ENCODE measurements at places on chromosomes 12 and 14.

DNA sequence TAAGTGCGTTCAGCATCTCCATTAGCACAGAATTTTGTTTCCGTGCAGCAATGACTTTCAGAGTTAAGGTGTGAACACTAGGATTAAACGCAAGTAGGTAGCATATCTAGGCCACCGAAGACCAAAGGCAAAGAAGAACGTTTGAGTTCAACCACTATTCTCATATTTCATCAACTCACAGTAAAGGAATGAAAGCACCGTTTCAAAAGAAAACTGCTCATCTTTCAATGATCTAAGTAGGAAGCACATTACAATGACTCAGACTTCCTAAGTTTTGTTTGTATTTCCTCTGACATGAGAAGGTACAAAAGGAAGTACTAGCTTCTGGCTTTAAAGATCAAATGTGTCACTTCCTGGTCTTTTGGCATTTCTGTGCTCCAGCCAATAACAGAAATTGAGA, 57.6 kb downstream of the ACADS start:
- peak; percentile 28 for DNase-seq

GRCh38 chr12:81176796-81177195, 98.9 kb downstream of the ACSS3 start:
- DNase-seq, result no peak

- no peak for DNase-seq
Observed at GRCh38 chr14:63432888-63433552, 110.2 kb downstream of the PPP2R5E start.

- no peak for DNase-seq
Observed at GRCh38 chr12:100778967-100779590, 15.5 kb upstream of the ANO4 start.

GRCh38 chr12:64064706-64065105, 157.4 kb downstream of the KICS2 start:
- no peak for DNase-seq

- no peak for DNase-seq
Observed at GRCh38 chr12:114851981-114852380, 168.0 kb upstream of the TBX3 start.

- no peak for DNase-seq
Observed at GRCh38 chr14:61368781-61369453, 47.5 kb downstream of the PRKCH start.

GRCh38 chr14:90604356-90604755, 207.5 kb downstream of the CALM1 start:
- no peak for DNase-seq

DNA sequence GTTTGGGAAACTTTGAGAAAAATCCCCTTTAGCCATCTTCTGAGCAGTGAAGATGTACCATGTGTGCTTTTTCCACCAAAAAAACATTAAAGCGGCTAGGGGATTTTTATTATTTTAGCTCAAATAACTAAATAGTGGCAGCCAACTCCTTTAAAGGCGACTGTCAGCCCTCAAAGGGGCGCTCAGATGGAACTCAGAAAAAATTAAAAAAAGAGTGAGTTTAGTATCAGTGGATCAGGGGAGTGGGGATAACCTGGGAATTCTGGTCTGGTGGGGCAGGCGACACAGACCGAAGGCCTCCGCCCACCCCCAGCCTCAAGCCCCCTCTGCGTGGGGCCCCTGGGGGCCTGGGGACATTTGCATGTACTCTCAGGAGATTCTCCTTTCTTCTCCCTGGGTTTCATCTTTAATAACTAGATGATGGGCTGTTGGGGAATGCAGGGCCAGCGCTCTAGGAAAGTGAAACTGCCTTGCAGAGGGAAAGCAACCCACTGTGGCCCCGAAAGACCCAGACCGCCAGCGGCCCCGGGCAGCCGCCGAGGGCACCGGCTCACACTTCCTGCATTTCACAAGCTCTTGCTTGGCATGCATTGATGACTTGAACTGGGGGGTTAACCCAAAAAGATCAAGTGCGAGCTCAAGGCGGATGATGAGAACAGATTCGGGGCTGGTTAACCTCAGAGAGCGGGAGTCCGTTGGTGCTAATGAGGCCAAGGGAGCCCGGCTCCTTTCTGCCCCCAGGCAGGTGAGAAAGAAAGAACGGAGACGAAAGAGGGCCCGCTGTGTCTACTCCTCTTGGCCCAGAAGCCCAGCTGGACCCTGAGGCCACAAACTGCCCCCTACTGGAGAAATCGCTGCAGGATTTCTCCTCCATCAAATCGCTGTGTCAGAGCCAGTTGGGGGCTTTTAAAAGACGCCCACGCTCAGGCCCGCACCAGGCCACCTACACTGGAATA, 7.3 kb upstream of the BATF start:
- peak; percentile 45 for DNase-seq

DNA sequence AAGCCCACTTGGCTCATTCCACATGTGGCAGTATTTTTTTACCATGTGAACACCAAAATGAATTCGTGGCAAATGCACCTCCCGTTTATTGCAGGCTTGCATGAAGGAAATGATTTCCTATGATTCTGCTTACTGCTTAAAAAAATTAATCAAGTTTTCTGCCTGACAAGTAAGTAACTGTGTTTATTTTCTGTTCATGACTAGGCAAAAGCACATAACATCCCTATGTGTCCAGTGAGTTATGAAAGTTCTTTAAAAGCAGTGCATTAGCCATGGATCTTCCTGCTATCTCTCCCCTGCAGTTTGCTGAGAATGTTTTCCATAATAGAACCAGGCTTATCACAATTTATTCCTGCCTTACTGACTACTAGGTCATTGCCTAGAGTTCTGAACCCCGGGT, 20.4 kb downstream of the GPR65 start:
- no peak for DNase-seq

GRCh38 chr14:104930526-104931303, 6.0 kb downstream of the PLD4 start:
- no peak for DNase-seq

DNA sequence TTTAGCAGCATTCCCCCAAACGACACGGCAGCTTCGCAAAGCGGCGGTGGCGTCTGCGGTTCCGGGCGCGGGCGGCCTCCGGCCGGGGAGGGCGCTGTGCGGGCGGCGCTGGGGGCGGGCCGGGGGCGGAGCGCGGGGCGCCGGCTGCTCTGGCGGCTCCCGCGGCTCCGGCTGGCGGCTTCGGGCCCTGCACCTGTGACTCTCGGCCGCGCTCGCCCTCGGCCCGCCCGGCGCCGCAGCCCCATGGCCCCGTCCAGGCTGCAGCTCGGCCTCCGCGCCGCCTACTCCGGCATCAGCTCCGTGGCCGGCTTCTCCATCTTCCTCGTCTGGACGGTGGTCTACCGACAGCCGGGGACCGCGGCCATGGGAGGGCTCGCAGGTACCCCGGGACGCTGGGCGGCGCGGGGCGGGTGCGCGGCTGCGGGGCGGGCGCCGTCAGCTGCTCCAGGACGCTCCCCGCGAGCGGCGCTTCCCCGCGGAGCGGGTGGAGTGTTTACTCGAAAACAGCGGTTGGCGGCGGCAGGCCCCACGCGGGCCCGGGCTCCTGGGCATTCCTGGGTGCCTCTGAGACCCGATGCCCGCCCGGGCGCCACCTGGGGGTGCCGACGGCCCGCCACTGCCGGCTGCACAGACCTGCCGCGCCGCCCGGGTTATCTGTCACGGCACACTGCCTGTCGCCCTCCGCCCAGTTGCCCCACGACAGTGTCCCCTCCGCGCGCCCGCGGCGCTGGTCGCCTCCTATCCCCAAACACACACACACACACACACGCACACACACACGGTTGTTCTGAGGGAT, at the start of gene SLC48A1:
TSS of gene SLC48A1 (plus strand) at position 177 of the 796 bp plus-strand sequence. CDS start at position 244, 67 bp downstream.
- peak; percentile 39 for DNase-seq

- DNase-seq, result no peak
Observed at GRCh38 chr14:90739318-90740068, 76.7 kb downstream of the TTC7B start.

GRCh38 chr12:27449893-27450534, 3.5 kb downstream of the SMCO2 start:
- no peak for DNase-seq

GRCh38 chr12:80056232-80056631, 43.1 kb upstream of the OTOGL start:
- DNase-seq, result no peak

- no peak for DNase-seq
Observed at GRCh38 chr12:23474438-23474976, 475.0 kb downstream of the SOX5 start.

- DNase-seq, result no peak
Observed at GRCh38 chr12:40650038-40650704, 42.1 kb upstream of the CNTN1 start.

- DNase-seq, result no peak
Observed at GRCh38 chr12:89859508-89860220, 151.0 kb upstream of the ATP2B1 start.

DNA sequence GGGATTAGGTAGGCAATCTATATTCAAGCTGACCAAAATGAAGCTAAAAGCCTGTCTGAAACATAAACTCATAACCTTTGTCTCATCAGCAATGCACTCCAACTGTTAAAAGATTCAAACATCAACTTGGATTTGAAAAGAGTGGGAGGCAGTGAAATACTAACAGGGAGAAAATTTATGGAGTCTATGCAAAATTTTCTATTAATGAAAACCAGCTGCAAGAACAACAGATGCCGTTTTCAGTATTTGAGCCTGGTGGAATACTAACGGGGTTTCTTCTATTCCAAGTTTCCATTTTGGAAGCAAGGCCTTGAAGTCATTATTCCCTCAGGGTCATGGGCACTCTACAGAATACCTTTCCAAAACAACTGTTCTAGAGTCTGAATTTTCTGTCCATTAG, 88.3 kb downstream of the LRP6 start:
- DNase-seq, result no peak

DNA sequence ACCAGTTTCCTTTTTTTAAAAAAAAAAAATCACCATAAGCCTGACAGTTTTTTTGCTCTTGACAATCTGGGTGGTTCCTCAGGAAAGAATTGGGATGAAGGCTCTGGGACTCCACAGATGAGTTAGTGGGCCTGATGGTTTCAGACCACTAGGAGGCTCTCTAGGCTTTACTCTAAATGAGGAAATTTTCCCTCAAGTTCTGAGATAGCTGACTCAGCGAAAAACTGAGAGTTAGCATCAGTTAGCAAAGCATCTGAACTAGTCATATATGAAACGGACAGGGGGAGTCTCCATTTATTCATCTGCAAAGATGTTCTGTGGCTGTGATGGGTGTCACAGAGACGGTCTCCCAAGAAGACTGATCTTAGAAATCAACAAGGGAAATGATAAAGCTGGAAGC, 314.3 kb upstream of the OR4E1 start:
- DNase-seq, result no peak

DNA sequence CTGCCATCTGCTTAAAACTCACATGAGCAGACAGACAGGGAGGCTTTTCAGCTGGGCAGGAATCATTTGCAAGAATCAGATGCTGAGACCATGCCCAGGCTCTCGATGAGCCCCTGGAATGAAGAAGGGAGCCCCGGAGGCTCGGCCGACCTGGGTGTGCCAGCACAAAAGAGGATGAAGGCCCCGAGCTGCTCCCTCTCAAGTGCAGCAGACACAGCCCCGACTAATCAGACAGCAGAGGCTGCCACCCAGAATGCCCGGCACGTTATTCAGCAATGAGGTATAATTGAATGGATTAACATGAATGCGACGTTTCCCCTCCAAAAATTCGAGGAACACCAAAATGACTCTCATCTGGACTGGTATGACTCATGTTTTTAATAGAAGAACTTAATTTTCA, 58.9 kb downstream of the BCL11B start:
- DNase-seq, result no peak

DNA sequence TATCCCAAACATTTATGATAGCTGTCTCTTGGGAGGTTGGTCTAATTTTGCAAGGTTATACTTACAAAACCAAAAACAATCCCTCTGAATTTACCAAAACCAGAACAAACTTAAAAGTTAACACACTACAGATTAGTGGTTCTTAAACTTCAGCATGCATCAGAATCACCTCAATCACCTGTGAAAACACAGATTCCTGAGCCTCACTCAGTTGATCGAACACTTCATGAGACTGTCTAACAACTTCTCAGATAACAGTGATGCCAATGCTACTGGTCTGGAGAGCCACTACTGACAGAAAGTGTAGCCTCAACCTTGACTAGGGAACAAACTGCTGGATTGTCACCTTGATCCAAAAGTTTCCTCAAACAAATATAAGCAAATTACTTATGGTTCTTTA, 44.2 kb downstream of the ATP2B1 start:
- DNase-seq, result no peak

DNA sequence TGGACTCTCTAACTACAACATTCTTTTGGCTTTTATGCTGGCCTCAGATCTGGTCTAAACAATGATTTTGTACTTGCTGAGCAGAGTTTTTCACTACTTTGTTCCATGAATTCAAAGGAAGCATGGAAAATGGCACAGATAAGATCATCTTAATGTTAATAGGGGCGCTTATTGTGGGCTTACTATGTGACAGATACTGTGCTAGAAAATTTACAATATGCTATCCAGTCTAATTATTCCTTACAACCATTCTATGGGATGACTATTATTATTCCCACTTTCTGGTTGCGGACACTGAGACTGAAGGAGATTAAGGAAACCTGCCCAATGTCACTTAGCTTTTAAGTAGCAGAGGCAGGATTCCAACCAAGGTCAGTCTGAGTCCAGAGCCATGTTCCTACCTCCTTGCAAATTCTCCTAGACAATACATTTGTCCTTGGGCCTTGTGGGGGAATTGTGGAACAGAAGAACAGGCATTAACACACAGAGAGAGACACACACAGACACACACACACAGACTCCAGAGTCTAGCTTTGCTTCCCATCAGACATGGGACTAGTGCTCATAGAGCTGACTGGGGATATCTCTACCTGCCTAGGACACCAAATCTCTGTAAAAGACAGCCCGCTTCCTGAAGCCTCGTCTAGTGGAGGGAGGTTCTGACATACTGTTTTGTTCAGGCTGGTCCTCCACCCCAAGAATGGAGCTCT, 107.7 kb downstream of the SLC38A1 start:
- no peak for DNase-seq

DNA sequence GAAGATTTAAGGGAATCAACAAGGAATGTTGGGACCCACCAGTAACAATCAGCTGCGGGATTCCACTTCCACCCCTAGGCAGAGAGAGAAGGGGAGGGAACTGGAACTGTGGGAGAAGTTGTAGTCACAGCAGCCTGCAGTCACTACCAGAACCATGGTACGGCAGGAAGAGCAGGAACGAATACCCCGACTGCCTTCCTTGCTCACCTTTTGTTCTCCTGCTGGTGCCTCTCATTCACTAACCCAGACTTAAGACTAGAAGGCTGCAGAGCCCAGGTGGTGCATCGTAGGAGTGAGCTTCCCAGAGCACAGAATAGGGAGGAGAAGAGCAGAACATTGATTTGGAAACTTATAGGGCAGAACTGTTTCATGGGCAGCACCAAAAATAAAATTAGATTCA, 154.2 kb downstream of the DYRK2 start:
- DNase-seq, result no peak

DNA sequence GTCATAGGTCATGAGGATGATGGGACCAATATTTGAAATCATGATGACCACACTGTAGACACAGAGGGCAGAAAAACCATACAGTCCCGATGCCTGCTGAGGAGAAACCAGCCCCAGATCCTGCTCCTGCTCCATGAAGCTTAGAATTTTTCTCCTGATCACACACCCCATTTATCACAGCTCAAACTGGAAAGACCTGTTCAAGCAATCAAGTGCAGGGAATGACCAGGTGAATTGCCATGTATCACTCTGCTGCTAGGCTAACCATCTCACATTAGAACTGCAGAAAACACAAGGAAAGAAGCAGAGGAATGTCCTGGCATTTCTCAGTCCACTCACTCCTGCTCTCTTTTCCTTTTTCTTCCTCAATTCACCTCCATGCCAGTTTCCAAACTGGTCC, 18.1 kb downstream of the MANSC1 start:
- no peak for DNase-seq
